ENCODE measurements at places on chromosomes 11 and 22.
A peak's percentile ranks its signal among the peaks of the same experiment; 100 is the strongest.

DNA sequence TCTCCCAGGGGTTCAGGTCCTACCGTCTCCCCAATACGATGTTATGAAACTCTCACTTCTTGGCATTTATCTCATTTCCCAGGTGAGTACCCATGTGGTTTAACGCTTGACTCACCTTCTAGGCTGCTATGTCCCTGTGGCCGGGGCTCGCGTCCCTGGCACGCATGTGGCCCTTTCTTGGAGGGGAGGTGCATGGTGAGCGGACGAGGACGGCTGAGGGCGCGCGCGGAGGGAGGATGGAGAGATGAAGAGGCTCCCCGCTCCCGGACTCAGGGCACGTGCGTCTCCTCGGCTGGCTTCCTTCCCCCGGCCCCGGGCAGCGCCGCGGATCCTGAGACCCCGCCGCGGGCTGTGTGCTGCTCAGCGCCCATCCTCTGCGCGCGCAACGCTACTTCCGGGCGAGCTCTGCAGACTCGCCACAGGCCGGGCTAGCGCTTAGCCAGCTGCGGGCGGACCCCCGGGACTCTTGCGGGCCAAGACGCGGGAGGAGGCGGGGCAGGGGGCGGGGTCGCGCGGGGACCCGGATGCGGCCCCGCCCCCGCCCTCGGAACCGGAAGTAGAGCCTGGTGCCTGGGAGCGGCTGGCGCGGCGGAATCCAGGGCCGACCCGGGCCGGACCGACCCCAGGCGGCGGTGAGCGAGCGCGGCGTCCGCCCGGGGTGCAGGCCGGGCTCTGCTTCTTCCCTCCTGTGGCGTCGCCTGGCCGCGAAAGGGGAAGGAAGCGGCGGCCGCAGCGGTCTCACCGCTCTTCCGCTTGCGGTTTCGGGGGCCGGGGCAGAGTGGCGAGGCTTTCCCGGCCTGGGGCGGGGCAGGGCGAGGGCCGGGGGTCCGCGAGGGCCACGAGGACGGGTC, at the start of gene CTTN:
Gene CTTN, plus strand, starts transcription at position 547 of the 851 bp plus-strand sequence. CDS start 8,769 bp downstream, outside the sequence.
- DNase-seq, result peak; percentile 78

DNA sequence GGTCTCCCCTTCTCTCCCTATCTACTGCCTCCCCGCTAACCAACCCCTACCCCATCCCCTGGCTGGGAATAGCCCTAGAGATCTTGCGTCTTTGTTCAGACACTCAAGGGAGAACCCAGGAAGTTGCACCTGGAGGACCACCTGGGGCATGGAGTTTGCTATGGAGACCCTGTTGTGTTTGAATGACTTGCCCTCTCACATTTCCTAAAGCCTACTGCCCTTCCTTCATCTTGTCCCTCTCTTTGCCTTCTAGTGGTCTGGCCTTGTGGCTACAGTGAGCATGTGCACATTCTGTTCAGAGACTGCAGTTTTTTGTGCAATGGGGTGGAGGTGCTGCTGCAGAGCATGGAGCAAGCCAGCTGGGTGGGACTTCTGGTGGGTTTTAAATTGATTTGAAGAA, 42.5 kb downstream of the ZNRF3 start:
- DNase-seq, result no peak

DNA sequence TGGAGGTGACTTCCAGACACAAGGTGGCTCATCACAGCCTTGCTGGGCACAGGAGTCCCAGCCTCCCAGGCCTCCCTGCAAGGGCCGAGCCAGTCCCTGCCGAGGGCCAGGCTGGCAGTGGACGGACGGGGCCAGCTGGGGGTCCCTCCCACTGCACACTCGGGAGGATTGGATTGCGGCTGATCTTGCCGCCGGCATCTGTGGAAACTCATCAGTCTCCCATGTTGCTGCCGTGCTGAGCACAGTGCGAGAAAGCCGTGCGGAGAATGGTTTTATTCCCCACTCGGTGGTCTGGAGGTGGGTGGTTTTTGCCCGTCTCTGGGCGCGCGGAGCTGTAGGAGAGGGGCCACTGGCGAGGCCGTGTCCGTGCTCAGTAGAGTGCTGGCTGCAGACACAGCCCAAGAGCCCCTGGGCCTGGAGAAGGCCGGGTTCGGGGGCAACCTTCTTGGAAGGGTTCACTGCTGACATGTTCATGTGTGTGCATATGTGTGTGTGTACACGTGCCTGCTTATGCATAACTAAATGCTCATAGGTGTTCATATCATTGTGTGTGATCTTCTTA, 1246.4 kb downstream of the BRD1 start:
- no peak for DNase-seq

GRCh38 chr11:88538098-88538497, 200.6 kb upstream of the CTSC start:
- DNase-seq, result no peak

DNA sequence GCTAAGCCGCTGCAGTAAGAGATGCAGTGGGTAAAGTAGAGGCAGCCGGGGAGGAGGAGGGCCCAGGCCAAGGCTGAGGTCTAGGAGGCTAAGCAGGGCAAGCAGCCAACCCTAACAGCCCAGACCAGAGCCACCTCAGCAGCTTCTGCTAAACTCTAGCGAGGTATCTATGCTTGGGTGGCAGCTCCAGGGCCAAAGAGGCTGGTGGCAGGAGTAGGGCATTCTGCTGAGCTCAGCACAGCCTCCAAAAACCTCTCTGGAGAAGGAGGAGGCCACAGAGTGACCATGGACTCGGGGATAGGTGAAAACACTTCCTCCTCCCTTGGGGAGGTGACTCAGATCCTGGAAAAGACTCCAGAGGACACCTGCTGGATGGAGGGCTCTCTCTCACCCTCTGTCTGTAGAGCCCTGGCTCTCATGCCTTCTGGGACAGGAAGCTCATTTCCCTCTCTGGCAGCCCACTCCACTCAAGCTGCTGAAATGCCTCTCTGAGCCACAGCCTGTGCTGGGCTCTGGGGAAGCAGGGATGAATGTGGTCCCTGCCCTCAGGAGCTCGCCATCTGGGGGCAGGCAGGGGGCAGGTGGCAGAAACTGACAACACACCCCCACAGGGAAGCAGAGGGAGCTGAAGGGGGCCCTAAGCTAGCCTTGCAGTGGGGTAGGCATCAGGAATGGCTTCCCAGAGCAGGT, 16.5 kb upstream of the TPBGL start:
- no peak for DNase-seq

DNA sequence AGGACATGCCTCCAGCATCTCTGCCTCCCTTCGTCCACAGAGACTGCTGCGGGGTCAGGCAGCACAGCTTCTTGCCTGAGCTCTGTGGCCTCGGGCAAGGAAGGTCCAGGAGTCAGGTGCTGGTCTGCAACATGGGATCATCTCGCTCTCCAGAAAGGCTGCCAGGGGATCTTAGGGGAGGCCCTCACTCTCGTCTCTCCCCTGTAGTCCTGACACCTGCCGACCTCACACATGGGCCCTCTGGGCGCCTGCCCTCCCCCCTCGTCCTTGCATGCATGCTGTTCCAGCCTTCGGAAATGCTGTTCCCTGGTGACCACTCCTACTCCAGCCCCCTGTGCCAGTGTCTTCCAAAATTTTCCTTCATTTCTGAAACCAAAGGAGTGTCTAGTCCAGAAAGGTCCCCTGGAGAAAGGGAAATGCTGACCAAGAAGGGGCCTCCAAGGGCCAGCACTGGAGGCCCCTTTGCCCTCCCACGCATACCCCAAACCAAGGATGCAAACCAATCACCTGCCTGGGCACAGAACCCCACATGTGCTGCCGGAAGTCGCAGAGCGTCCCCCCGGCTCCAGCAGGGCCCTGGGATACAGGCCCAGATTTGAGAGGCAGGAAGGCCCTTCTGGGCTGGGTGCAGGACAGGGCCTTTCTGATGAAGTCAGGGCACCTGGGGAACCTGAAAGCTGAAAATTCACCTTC, 41.0 kb downstream of the IGF2 start:
- no peak for DNase-seq

- DNase-seq, result no peak
Observed at GRCh38 chr11:2968341-2968900, 23.7 kb downstream of the NAP1L4 start.

DNA sequence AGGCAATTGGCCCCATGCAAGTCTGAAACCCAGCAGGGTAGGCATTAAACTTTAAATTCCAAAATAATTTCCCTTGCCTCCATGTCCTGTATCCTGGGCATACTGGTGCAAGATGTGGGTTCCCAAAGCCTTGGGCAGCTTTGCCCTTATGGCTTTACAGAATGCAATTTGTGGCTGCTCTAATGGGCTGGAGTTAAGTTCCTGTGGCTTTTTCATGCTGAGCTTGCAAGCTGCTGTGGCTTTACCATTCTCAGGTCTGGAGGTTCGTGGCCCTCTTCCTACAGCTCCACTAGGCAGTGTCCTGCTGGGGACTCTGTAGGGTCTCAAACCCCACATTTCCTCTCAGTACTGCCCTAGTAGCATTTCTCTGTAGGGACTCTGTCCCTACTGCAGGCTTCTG, 15.0 kb upstream of the BIRC3 start:
- DNase-seq, result no peak

- DNase-seq, result no peak
Observed at GRCh38 chr11:702462-703461, 3.3 kb upstream of the EPS8L2 start.

- DNase-seq, result no peak
Observed at GRCh38 chr11:117734601-117735024, 62.4 kb downstream of the DSCAML1 start.

DNA sequence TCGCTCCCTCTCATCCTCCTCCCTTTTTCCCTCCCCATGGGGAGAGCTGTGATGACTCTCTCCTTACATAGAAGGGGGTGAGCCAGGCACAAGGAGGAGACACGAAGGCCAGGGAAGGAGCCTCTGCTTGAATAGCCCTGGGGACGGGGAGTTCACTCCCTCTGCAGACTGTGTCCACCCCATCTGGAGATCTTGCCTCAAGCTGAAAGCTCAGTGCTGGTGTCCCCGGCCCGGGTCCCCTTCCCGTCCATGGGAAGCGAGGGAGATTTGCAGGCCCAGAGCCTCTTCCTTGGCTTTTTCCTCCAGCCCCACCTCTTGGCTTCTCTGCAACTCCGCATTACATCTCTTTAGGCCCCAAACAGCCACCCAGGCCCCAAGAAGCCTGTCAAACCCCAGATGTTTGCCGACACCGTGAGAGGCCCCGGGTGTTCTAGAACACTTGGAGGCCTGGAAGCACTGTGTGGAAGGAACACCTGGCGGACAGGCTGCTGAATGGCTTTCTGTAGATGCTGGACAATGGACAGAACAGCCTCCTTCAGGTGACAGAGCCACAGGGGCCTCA, 32.3 kb downstream of the LINC01488 start:
- DNase-seq, result no peak

GRCh38 chr11:116724813-116725212, 48.0 kb downstream of the BUD13 start:
- no peak for DNase-seq

DNA sequence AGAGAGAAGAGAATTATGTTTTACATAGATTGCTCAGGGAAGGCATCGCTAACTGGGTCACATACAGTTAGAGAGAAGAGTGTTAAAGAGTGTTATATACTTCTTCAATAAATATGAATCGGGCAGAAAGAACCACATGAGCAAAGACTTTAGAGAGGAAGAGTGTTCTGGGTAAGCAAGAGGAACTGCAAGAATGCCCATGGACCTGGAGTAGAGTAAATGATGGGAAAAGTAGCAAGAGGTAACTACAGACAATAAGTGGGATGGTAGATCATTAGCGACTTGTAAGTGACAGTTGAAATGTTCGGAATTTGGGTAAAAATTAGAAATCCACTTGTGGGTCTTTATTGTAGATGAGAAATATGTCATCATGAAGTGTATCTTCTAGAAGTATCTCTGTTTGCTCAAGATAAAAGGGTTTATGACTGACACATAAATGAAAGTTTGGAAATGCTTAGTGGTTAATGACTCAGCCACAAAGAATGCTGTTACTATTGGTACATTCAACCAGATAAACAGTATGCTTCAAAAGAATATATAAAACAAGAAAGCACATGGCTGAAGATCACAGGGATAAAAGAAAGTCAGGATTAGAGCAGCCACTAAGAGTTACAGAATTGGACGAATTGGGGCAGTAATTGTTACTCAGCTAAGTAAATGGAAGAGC, 229.3 kb downstream of the CASP12 start:
- no peak for DNase-seq

DNA sequence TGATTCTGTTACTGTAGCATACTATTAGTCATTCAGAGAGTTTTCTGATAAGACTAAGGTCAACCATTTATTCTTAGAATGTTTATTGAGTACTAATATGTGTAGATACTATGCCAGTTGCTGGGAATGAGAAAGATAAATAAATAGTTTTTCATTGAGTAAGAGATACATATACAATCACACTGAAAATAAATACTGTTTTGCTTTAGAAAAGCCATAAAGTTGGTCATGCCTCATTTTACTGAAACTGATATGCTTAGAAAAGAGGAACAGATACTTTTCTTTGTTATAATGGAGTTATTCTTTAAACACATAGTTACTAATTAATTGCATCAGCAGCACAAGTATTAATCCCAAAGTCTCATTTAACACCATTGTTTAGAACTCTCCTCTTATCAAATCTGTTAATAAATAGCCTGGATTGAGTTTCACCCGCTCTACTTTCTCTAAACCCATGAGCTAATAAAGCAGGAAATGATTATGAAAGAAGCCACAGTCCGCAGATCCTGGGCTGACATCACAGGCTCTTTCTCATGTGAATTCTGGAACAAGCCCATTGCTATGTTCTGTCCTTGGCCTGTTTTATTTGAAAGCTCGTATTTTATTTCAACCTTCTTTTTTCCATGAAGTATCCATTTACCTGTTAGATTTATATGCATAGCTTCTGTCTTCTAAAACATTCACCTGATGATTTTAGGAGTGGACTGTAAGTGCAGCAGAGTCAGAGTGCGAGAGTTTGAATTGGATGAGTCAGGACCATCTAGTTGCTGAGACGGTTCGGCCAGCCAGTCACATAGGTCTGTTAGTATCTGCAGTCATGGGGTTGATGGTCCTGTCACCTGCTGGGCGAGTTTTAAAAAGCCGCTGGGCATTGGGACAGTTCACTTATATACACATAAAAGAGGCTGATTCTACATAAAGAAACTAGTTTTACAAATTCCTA, 35.5 kb downstream of the PIWIL4 start:
- peak; percentile 37 for DNase-seq

DNA sequence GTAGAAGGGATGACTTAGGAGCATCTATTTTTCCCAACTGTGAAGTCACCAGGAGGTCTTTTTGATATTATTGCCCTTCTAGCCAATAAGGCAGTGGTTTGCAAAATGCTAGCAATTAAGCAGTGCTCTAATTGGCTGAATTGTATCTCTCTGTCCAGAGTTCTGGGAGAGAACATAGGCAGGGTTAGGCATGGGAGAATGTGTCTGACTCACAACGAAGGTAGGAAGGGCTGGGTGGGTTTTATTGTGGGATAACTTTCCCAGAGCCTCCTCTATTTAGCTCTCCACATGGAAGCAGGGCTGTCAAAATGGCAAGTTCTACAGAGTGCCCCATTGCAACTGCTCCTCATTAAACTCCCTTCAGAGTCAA, 415.9 kb upstream of the CADM1 start:
- DNase-seq, result no peak

- DNase-seq, result no peak
Observed at GRCh38 chr11:117525866-117526542, 198.3 kb downstream of the CEP164 start.

- DNase-seq, result no peak
Observed at GRCh38 chr11:132994966-132995365, 537.3 kb downstream of the OPCML start.

GRCh38 chr11:117814766-117815261, 9.7 kb downstream of the FXYD2 start:
- DNase-seq, result peak; percentile 86

Measured in activated CD4-positive, alpha-beta T cell treated with anti-CD3 and anti-CD28 coated beads, Interleukin-2, amount 50 U/mL, for 48 hours (primary cell).